ENCODE measurements at places on chromosomes 4 and X.
A peak's percentile ranks its signal among the peaks of the same experiment; 100 is the strongest.

- no peak for DNase-seq
These were observed 129.5 kb upstream of the RBPJ start for GRCh38 chr4:26191353-26191752.

DNA sequence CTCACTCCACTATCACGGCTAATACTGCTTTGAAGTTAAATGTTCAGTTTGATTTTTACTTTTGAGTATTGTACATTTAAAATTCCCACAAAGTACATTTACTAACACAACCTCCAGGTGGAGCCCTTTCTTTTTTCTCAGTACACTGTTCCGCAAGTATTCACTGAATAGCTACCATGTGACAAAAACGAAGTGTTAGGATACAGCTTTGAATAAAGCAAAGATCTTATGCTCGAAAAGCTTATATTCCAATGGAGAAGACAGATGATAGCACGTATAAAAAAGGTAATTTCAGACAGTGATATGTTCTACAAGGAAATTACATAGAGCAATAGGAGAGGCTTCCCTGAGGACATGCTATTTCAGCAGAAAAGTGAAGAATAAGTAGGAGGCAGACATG lies 60.7 kb upstream of the ABCG2 start:
- peak; percentile 70 for DNase-seq

DNA sequence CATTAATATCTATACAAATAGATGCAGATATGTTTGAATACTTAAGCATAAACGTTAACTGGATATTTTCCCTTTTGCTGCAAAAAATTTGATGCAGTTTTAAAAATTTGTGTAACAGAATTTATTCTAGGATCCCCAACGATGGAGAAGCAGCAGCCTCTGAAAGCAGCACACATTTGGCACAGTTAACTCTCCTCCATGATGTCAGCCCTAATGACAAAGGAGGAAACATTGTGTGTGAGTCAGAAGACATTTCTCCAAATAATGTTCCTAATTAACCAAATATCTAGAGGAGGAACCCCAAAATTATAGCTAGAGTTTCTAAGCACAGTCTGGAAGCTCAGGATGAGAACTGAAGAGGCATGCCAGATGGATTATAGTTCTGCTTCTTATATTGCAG lies 281.9 kb upstream of the MAD2L1 start:
- DNase-seq = no peak

GRCh38 chr4:53040459-53040815 lies 178.3 kb downstream of the RASL11B start:
- DNase-seq = no peak

GRCh38 chr4:39808231-39808749 lies 110.4 kb downstream of the UBE2K start:
- DNase-seq = no peak

DNA sequence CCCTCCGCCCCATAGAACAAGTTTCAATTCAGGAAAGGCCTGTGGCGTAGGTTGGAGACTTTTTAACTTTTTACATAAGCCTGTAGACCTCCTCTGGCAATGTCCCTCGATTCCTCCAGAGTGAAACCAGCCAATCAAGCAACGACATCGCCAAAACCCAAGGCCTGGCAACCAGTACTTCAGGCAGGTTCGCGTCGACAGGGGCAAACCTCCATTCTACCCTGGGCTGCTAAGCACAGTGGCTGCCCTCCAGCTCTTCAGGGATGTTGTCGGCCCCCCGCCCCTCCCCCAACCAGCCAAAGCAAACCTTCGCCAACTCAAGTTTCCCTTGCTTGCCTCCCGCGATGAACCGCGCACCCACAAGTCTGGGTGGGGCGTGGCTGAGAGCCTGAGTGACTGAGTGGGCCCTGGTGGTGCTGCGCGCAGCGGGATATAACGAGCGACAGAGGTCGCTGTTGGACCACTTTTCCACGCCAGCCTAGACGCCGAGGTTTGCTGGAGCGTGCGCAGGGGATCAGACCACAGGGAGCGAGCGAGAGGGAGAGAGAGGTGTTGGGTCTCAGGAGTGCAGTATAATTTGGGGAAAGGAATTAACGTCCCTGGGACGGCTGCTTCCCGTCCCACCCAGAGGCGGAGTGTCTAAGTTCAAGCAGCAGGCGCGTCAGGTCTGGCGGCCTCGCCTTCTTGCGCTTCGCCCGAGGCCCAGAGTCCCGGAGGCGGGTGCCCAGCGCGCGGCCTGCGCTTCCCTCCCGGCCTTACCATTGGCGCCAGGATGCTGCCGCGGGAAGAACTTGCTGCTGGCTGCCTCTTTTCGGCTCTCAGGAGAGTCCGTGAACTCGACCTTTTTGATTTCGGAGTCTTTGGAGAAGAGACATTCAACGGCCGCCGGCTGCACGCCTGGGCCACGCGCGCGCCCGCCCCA lies 9.0 kb upstream of the PITX2 start:
- DNase-seq = peak; percentile 25

GRCh38 chr4:20617678-20618396 lies 82.4 kb upstream of the PACRGL start:
- DNase-seq = no peak

- DNase-seq = peak; percentile 12
These were observed 3.1 kb downstream of the MAMLD1 start for GRCh38 chrX:150365990-150366911.

DNA sequence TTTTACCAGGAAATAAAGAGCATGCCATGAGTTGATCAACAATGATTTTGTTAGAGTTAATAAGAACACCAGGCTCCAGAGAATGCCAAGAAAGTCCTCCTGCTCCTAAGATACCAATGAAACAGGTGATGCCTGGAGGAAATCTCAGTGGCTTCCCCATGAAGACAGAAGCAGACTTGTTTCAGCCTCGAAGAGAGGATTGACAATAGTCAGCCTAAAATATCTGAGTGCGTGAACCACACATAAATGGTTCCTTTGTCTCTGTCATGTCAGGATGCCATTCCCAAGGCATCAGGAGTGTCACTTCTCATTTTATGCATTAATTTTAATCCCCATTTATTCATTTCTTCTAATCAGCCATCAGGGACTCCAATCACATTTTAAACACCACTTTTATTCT lies 69.6 kb downstream of the PHOX2B start:
- DNase-seq = no peak

- DNase-seq = no peak
These were observed 21.9 kb downstream of the TXK start for GRCh38 chr4:48112017-48112667.

- peak; percentile 15 for DNase-seq
These were observed 803.6 kb upstream of the ADGRL3 start for GRCh38 chr4:60396341-60397049.

DNA sequence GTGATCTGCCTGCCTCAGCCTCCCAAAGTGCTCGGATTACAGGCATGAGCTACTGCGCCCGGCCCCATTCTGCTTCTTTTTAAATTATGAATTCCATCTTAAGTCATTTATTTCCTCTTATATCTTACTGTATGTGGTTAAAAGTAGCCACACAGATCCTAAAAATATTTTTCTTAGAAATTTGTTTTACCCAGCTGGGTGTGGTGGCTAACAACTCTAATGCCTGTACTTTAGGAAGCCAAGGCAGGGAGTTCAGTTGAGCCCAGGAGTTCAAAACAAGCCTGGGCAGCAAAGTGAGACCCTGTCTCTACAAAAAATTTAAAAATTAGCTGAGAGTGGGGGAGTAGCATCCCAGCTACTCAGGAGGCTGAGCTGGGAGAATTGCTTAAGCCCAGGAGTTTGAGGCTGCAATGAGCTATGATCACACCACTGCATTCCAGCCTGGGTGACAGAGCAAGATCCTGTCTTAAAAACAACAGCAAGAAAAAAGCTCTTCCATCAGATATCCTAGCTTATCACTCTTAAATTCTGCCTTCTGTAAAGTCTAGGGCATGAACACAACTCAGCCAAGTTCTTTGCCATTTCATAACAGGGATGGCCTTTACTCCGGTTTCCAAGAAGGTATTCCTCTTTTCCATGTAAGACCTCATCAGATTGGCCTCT lies 15.1 kb upstream of the AFF1 start:
- DNase-seq = no peak

GRCh38 chr4:106803083-106803482 lies 233.0 kb downstream of the DKK2 start:
- DNase-seq = no peak

DNA sequence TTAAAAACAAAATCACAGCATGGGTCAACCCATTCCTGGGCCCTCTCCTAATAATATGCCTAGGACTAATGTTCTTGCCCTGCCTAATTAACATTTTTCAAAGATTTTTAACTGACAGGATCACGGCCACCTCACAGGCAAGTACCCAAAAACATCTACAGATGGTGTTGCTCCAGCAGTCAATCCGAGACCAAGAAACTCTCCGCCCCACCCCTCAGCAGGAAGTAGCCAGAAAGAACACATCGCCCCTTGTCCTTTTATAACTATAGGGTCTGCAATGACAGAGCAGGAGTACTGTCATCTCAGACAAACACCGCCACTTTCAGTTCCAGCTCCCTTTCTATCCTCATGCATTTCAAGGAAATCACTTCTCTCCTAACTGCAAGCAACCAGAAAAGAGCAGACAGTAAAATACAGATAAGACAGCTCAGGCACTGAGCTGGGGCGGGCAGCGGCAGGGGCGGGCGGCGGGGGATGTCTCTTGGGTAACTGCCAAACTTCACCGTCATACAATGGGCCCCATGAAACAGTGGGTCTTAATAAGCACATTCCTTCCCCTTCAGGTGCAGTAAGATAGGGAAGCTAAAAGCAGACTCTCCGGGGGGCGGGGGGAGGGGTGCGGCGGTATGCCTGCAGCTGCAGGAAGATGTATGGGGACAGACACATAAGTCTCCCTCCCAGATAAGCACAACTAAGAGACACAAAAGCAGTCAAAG lies 67.4 kb downstream of the ZNF182 start:
- DNase-seq = no peak
